ENCODE measurements at places on chromosomes 11 and 22. TPM values are rescaled to one million over a fixed set of nuclear protein-coding genes. Genes with fewer than 3 reads are reported as not detected.

- H3K27me3 ChIP-seq, result peaks cover 13% of the 10 kb centered on the region
- H3K27ac ChIP-seq, result no peak overlapping the region
- H3K4me3 ChIP-seq, result no peak overlapping the region
- no peaks in the 10 kb centered on the region for H3K36me3 ChIP-seq
Observed at GRCh38 chr11:116509551-116509950, 263.2 kb downstream of the BUD13 start.

DNA sequence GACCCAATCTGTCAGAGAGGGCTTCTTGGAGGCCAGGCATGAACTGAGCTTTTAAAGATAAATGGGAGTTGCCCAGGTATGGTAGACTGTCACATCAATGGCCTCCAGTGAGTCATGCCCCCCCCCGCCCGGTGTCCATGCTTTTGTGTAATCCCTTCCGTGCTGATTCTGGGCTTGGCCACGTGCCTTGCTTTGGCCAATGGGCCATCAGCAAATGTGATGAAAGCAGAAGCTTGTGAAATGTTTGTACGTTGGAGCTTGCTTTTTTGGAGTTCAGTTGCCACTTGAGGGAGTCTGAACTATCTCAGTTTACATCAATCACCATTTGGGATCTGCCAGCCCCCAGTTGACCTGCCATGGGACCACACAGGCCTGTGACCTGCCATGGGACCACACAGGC, 4.3 kb upstream of the THY1 start:
- DNase-seq, result no peak
- no peak overlapping the region for H3K27ac ChIP-seq
- peaks cover 47% of the 10 kb centered on the region for H3K27me3 ChIP-seq
- no peaks in the 10 kb centered on the region for H3K36me3 ChIP-seq
- peaks cover 16% of the 10 kb centered on the region for H3K4me1 ChIP-seq

GRCh38 chr11:17812091-17812864, 77.7 kb downstream of the KCNC1 start:
- no peaks in the 10 kb centered on the region for H3K36me3 ChIP-seq
- H3K4me3 ChIP-seq, result no peak overlapping the region
- no peaks in the 10 kb centered on the region for H3K4me1 ChIP-seq
- H3K27me3 ChIP-seq, result no peaks in the 10 kb centered on the region

Gene RAB38
- 1.5 TPM for total RNA-seq

DNA sequence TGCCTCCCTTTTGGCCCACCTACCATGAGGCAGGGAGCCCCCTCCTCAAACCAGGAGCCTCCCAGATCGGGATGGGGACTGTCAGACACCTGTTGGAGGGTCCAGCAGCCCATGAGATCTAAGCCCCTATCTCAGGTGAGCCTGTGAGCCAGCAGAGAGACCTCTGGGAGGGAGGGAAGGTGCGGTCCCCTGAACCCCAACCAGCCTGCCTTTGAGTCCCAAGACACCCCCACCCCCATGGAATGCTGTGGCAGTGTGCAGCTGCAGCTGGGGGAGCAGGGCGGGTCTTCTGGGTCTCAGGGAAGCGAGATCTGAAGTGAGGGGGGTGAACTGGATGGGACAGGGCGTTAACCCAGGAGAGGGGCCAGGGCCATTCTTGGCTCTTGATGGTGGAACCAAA, 1.4 kb upstream of the CDKN1C start:
- H3K36me3 ChIP-seq, result no peaks in the 10 kb centered on the region
- DNase-seq, result no peak
- peaks cover 32% of the 10 kb centered on the region for H3K27me3 ChIP-seq
